ENCODE measurements at places on chromosomes 5 and 9.

GRCh38 chr9:94108584-94108983, 24.3 kb downstream of the PTPDC1 start:
- DNase-seq, result no peak

- peak; percentile 93 for DNase-seq
Observed at GRCh38 chr9:76576344-76576743, 117.4 kb downstream of the GCNT1 start.

- no peak for DNase-seq
Observed at GRCh38 chr5:102974177-102974576, 145.8 kb downstream of the GIN1 start.

- no peak for DNase-seq
Observed at GRCh38 chr5:172436879-172437369, 17.4 kb downstream of the SH3PXD2B start.

DNA sequence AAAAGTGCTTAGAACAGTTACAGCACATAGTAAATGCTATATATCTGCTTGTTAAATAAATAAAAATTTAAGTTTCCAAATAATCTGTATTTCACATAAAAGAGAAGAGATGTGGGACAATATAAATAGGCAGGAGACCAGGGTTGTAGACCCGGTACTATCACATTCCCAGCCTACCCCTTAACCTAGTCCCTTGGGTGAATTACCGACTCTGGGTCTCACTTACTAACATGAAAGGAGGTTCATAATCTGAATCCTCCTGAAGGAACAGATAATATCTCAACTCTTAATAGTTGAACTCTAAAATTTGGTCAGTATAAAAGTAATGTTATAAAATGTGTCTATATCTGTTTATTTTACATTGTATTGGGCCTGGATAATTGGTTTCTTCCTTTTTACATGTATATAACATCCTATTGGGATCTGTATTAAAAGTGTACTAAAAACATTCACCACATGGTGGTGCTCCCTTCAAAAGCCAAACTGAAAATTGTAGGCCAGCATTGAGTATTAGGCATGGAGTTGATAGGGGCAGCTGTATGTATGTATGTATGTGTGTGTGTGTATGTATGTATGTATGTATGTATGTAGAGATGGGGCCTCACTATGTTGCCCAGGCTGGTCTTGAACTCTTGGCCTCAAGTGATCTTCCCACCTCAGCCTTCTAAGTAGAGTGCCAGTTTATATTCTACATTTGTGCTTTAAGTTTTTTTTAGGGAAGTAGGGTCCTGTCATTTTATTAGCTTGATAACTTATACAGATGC, 64.2 kb upstream of the ABL1 start:
- peak; percentile 77 for DNase-seq

All from AML-193 (cell line).